ENCODE measurements at places on chromosomes 3 and 15.

- DNase-seq, result no peak
These were observed 801.5 kb upstream of the EPHA6 start for GRCh38 chr3:96012939-96013338.

DNA sequence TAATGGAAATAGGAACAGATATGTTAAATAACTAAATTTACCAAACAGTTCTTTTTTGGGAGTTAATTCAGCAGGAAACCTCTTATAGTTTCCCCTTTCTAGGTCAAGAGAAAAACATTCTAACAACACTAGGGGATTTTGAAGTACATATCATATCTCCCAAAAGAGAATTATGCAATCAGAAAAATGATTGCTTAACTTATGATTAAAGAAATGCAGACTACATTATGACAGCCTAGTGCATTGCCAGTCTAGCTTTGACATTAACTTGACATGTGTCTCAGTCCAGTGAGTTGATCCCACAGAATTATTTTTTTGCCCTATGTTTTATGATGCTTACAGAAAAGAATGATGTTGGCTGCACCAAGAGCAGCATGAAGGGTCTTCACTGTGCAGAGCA, 31.7 kb upstream of the NPHP3 start:
- no peak for DNase-seq

- no peak for DNase-seq
These were observed 17.8 kb downstream of the GALNT15 start for GRCh38 chr3:16192176-16192811.

DNA sequence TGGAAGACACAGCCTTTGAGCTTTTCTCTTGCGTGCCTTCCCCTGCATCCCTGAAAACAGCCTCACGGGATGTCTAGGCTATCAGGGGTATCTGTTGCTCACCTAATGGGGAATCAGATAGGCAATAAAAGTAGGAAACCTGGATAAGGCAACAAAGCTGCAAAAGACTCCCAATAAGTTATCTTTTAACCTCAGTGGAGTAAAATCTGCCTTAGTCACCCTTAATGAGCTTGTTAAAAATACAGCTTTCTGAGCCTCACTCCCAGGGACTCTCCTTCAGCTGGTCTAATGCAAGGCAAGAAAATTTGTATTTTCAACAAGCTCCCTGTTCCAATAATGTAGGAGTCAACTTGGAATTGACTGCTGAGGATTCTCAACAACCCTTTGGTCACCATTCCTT, 25.6 kb downstream of the ILDR1 start:
- DNase-seq, result no peak

DNA sequence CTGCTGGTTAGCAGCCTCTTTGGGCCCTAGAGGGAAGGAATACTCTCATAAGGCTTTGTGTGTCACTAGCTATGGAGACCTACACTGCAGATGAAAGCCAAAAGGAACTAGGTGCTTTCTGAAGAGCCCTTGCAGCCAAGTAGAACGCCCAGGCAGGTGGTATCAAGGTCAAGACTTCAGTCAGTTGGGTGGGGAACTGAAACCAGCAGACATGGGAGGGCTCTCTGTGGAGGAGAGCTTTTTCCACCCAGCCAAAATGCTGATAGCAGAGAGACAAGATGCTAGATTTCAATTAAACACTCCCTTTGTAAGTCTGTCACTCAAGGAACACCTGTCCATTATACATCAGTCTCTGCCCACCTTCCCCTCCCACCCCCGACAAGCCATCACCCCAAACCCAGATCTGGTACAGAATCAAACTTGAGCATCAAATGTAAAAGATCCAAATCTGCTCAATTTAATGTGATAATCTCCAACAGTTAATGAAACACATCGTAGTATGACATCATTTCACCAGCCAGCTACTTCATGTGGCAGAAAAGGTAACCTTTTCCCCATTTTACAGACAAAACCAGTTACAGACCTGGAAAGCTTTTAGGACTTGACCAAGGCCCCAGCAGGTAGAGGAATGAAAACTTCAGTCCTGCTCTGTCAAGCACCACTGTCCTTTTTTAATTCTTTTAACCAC, 14.6 kb downstream of the MRPS25 start:
- DNase-seq, result no peak

GRCh38 chr3:173711619-173712018, 314.1 kb downstream of the NLGN1 start:
- DNase-seq, result peak; percentile 12

GRCh38 chr15:72197460-72198355, at the start of gene GRAMD2A:
Gene GRAMD2A (minus strand): TSS chr15:72197787.
- DNase-seq, result peak; percentile 96

GRCh38 chr3:65749066-65749465, 289.7 kb downstream of the MAGI1 start:
- DNase-seq, result no peak

DNA sequence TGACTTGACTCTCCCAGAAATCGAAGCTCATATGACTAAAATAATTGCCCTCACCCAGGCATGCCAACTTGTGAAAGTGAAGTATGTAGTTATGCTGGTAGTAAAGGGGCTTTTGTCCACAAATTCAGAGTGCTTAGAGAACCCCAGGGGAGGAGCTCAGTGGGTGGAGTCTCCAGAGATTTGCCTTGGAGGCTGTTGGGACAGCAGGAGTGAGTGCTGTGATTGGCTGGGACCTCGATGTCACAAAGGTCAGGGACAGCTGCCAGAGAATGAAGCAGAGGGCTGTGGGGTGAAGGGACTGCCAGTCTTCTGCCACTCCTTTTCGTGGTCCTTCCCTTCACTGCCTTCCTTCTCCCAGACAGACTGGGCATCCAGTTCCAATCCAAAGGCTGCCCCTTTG, 49.8 kb downstream of the ZNF445 start:
- DNase-seq, result no peak

- no peak for DNase-seq
These were observed 386.2 kb downstream of the EFHB start for GRCh38 chr3:19547665-19548464.

DNA sequence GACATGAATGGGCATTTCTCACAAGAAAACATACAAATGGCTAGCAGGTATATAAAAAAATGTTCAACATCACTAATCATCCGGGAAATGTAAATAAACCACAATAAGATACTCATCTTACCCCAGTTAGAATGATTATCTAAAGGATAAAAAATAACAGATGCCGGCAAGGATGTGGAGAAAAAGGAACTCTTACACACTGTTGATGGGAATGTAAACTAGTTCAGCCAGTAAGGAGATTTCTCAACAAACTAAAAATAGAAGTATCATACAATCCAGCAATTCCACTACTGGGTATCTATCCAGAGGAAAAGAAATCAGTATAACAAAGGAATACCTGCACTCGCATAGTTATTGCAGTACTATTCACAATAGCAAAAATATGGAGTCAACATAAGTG, 124.2 kb downstream of the SATB1 start:
- DNase-seq, result no peak

DNA sequence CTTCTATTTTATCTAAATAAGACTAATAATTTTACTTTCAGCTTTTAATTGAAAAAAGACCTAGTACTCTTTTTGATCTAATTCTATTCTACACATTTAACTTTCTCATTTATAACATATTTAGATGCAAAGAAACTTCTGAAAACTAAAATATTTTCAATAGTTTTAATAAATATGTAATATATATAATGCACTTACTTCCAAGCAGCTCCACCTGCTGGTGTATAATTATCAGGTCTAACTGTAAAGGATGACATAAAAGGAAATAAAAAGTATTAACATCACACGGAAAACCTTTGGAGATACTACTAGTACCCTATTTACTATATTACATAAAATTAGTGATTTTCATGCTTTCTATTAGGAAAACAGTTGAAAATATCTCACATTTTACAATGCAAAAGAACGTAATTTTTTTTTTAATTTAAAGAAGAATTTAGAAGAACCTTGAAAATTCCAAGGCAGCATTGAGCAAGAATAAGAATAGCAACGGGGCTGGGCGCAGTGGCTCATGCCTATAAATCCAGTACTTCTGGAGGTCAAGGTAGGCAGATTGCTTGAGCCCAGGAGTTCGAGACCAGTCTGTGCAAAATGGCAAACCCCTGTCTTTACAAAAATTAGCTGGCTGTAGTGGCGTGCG, 10.2 kb downstream of the PLSCR5 start:
- DNase-seq, result no peak

DNA sequence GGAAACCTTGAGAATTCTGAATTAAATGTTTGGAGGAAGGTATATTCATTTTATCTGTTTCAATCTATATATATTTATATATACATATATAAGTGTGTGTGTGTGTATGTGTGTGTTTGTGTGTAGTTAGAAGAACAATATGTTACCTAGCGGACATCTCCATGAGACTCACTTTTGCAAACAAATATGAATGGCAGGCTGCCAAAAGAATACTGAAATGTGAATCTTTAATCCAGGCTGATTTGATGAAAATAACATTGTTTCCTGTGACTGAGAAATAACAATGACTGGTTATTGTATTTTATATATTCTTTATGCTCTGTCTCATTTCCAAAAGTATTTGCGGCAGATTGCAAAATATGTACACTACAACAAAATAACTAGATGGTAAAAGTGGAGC, 255.5 kb upstream of the TGFBR2 start:
- no peak for DNase-seq

DNA sequence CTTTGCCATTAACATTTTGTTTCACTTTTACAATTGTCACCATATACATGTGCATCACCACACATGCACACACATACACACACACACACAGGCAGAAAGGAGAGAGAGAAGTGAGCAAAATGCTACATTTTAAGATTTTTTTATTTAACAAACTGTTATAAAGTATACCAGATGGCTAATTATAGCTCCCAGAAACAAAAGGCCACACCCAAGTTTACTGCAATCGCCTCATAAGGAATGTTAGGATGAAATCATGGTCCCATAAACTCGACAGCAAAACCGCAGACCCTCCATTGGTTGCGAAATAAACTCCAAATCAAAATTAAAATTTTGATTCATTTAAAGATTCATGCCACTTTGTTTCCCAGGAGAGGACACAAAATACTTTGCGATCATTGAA, 16.1 kb upstream of the C15orf61 start:
- DNase-seq, result no peak

GRCh38 chr3:152184971-152185686, 83.6 kb upstream of the MBNL1 start:
- no peak for DNase-seq
